ENCODE measurements at places on chromosomes 7 and 10.

DNA sequence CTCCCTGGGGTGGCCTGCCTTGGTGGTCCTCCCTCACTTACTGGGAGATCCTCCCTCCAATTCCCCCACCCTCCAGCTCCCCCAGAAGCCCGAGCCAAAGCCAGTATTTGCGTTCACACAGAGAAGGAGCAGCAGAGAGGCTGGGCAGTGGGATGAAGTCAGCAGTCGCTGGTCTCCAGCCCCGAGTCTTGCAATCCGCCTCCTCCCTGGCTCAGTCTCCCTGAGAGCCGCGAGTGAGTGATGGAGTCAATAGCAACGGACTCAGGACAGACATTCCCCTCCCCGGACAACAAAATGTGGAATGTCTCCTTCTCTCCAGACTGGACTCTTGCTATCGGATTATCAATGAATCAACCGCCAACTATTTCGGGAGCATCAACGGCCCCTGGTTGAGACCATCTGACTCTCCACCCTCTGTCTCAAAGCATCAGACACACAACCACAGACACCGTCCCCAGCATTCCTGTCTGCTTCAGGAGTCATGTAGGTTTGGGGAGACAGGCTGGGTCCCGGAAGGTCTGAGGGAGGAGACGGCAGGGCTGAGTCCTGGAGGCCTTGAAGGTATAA is 178.4 kb downstream of the SH3PXD2A start:
- no peak for DNase-seq

- DNase-seq = no peak
Measured at GRCh38 chr7:84548366-84549365, 354.1 kb upstream of the SEMA3A start.

- no peak for DNase-seq
Measured at GRCh38 chr10:42875388-42875755, 92.8 kb downstream of the BMS1 start.

DNA sequence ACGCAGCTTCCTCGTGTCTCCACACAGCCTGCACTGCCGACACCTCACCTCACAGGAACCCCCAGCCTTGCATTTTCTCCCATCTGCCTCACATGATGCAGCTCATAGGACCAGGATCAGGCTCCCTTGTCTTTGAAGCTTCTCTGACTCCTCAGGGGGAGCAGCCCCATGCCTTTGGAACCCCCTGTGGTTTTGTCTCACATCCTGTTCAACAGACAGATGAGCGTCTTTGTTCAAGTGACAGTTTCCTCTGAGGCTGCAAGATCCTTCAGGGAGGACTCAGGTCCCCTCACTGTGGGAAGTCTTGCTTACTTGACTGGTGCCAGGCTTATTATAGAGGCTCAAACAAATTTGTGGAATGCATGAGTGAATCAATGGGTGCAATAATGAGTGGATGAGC is 667.1 kb downstream of the INHBA start:
- no peak for DNase-seq

- no peak for DNase-seq
Measured at GRCh38 chr10:101878869-101879268, 35.3 kb upstream of the KCNIP2 start.

GRCh38 chr10:84695902-84696301 is 367.5 kb downstream of the CCSER2 start:
- DNase-seq = no peak

DNA sequence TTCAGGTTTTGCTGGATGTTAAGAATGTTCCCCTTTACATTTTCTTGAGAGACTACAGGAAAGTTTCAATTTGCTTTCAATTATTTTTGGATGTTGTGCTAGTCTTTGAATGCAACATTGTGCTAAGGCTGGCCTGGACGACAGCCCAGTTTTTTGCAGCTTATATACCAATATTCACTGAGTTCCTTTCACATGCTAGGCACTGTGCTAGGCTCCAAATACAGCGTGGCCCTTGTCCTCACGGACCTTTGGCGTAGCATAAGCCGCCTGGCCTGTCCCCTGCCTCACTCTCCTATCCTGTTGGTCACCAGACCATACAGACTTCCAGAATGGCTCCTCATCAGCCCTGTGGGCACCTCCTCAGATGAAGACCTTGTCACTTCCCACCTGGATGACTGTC is 19.5 kb upstream of the HSPA12A start:
- no peak for DNase-seq

DNA sequence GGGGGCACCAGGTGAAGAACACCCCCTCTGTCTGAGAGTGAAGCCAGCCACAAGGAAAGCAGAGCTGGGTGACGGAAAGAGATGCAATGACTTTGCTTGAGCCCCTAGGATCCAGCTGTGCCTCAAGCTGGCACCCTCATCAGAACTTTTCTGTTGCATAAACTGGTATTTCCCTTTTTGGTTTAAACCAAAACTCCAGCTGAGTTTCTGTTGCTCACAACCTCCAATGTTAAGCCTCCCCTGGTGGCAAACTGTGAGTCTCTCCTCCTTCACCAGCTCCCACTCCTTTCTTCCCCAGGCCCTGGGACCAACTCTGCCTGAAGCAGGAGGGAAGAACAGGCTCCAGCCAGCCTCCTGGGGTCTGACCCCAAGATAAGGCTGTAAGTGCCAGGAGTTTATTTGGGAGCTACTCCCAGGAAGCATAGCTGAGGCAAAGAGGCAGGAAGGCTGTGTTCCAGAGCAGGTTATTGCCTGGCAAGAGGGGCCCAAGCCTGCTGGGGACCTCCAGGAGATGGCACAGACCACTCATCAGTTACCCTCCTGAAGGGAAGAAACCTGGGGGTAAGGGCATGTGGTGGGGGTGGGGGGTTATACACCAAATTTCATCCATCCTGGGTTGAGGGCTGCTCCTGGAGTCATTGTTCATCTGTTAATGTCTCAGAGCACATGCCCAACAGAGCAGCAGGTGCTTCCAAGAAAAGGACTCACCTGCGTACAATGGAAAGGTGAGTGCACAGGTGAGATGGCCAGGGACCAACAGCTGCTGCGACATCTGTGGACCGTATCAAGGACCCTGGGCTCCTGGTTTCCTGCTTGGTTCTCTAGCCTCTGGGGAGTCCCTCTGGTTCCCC is 73.3 kb upstream of the NANOS1 start:
- no peak for DNase-seq

GRCh38 chr7:119974972-119975371 is 298.0 kb upstream of the KCND2 start:
- no peak for DNase-seq

GRCh38 chr10:103879409-103879808 is 24.0 kb upstream of the SH3PXD2A start:
- no peak for DNase-seq

- no peak for DNase-seq
Measured at GRCh38 chr7:158272091-158272490, 315.5 kb downstream of the PTPRN2 start.

DNA sequence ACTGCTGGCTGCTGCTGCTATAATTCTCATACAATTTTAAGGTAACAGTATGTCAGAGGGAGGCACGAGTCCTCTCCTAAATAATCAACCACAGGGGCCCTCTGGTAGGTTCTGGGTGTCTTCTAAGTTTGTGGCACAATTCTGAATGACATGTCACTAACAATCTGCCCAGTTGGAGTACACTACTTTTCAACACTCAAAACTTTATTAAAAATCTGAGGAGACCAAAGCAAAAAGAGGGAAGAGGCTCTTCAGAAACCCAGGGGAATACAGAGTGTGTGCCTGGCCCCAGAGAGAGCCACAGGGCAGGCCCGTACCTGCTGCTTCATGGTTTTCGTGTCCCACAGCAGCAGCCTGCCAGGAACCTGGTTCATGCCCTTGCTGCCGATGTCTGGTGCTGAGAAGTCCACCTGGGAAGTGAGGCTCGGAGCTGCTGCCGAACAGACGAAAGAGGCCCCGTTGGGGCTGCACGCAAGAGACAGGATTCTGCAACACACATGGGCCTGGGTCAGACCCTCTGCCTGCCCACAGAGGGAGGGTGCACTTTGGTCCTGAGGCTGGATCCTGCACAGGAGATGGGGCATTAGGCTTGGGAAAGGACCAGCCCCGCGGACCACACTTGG is 18.3 kb downstream of the WDR91 start:
- no peak for DNase-seq

GRCh38 chr7:4054158-4054557 is 627.9 kb upstream of the FOXK1 start:
- no peak for DNase-seq

- no peak for DNase-seq
Measured at GRCh38 chr7:30925913-30926312, 14.3 kb downstream of the AQP1 start.

- no peak for DNase-seq
Measured at GRCh38 chr7:19707240-19707639, 1.6 kb downstream of the POLR1F start.

GRCh38 chr7:70578131-70578530 is 553.8 kb upstream of the GALNT17 start:
- DNase-seq = no peak

DNA sequence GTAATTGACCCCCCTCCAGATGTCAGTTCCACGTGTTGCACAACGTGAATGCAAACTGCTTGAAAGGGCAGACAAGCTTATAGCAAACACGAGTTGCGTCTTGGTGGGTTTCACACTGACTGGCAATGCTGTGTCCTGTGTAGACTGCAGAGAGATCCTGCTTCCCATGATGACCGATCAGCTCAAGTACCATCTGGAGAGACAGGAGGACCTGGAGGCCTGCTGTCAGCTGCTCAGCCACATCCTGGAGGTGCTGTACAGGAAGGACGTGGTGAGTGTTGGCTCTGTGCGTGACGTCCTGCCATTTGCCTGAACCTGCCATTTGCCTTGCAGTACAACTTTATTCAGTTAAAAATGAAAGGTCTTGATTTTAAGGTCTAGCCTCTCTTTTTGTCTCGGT is 71.1 kb downstream of the INSYN2A start:
- DNase-seq = no peak

DNA sequence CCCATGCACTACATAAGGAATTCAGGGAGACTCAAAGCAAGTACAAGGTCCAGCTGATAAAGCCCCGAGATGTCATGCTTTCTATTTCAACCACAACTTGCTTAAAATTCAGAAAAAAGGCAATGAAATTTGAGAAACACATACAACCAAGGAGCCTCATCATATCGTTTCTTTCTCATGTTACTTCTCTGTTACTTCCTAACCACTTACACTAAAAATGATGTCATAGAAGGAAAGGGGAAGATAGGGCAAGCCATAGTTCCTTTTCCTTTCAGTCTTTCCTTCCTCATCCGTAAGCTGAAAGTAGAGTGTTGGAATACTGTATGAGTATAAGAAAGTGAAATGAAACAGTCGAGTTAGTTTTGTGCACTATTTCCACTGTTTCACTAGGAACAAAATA is 27.9 kb upstream of the CDK14 start:
- DNase-seq = no peak

DNA sequence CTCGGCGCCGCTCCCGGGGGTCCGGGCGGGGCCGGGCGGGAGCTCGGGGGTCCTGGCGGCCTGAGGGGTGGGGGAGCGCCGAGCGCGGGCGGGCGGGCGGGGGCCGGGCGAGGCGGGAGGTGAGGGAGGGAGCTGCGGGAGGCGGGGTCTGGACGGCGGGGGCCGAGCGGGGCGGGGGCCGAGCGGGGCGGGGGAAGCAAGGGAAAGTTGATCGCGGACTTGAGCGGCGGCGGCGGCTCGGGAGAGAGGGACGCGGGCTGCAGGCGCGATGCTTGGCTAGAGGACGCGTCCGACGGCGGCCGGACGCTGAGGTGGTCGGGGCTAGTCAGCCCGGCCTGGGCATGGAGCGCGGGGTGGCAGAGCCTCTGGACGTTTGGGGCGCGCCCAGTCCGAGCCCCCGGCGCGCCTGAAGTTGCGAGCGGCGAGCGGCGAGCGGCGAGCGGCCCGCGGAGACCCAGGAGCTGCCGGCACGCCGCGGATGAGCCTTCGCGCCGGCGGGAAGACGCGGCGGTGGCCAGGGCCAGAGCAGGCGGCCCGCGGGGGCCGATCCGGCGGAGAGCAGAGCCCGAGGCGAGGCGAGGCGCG is at the start of gene CDH23:
TSS of gene CDH23 (plus strand) at position 210 of the 585 bp plus-strand sequence. CDS start 42,912 bp downstream, outside the sequence.
- no peak for DNase-seq

DNA sequence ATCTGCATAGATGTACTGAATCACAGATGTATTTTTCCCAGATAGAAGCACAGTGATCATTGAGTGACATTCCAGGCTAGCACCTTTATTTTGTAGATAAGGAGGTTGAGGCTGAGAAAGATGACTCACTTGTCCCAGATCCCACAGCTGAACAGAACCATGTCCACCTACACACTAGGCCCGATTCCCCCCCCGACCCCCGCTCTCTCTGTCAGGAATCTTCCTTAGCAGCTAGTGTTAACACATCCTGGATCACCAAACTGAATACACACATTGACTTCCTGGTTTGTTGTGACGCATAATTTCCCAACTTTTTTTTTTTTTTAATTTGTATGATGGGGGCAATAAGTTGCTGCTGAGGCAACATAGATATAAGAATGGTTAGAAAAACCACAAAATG is 5.2 kb downstream of the SFMBT2 start:
- DNase-seq = no peak

GRCh38 chr10:48506147-48506917 is 98.5 kb downstream of the ARHGAP22 start:
- DNase-seq = no peak

DNA sequence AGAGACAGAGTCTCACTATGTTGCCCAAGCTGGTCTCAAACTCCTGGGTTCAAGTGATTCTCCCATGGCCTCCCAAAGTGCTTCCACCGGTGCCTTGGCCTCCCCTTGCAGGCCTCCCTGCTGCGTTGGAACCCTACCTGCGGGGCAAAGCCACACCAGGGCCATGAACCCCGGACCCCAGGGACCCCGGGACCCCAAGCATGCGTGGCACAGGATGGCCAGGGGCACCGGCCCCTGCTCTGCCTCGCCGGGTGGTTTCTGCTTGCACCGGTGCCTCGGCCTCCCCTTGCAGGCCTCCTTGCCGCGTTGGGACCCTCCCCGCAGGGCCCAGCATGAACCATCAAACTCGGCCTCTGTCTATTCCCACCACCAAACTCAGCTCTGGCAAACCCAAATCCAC is 301.0 kb upstream of the NPVF start:
- no peak for DNase-seq

GRCh38 chr10:69513617-69514016 is 59.6 kb downstream of the NEUROG3 start:
- no peak for DNase-seq

DNA sequence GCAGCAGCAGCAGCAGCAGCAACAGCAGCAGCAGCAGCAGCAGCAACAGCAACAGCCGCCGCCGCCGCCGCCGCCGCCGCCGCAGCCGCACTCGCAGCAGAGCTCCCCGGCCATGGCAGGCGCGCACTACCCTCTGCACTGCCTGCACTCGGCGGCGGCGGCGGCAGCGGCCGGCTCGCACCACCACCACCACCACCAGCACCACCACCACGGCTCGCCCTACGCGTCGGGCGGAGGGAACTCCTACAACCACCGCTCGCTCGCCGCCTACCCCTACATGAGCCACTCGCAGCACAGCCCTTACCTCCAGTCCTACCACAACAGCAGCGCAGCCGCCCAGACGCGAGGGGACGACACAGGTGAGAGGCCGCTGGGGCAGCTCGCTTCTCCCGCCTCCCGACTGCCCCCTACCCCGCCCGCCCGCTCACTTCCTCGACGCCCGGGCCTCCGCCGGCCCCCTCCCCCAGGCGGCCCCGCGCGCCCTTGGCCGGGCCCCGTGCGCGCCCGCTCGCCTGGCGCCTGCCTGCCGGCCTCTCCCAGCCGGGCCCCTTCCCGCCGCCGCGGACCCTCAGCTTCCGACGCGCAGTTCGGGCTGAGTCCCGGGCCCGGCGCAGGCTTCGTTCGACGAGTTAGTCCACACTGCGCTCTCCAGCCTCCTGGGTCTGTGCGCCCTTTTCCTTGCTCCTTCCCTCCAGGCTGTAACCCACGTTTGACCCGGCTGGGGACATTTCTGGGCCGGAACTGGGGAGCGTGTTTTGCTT is 882 bp downstream of the DLX6 start:
- DNase-seq = no peak

- no peak for DNase-seq
Measured at GRCh38 chr10:28587970-28588290, 55.0 kb downstream of the WAC start.

GRCh38 chr7:132548489-132549078 is 27.7 kb downstream of the PLXNA4 start:
- no peak for DNase-seq
